ENCODE measurements at places on chromosomes 12 and 14.
A peak's percentile ranks its signal among the peaks of the same experiment; 100 is the strongest.

DNA sequence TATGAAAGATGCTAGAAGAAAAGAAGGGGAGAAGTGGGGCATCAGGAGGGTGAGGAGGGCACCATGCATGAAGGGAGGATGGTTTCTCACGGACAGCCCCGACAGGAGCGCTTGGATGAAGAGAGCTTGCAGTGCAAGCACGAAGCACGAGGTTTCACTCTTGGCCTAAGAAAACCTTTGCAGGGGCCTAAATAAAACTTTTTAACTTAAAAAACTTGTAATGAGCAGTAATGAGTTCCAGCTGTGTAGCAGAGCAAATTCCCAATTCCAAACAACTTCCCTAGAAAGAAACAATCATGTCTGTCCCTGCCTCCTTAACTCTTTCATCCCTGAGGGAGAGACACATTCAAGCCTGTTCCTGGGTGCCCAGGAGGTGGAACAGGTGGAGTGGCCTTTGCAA, 119.5 kb downstream of the PAH start:
- DNase-seq, result no peak

DNA sequence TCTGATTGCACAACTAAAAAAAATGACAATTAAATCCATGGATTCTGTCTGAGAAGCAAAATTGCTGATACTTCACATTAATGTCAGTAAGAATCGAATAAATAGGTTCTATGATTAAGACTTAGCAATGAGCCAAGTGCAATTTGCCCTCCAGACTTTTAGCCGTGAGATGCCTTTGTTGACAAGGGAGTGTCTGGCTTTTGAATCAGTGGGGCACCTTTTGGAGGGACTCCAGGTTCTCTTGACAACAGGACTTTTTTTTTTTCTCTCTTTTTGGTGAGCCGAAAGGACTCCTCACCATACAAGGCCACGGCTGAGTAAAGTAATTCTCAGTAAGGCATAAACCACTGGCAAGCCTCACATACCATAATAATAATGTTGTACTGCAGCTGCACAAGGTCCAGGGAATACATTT, 4.7 kb upstream of the MDM1 start:
- no peak for DNase-seq

GRCh38 chr12:69570545-69571399, 14.5 kb upstream of the CCT2 start:
- peak; percentile 37 for DNase-seq

GRCh38 chr12:105296116-105297089, 34.1 kb upstream of the C12orf75 start:
- DNase-seq, result no peak

DNA sequence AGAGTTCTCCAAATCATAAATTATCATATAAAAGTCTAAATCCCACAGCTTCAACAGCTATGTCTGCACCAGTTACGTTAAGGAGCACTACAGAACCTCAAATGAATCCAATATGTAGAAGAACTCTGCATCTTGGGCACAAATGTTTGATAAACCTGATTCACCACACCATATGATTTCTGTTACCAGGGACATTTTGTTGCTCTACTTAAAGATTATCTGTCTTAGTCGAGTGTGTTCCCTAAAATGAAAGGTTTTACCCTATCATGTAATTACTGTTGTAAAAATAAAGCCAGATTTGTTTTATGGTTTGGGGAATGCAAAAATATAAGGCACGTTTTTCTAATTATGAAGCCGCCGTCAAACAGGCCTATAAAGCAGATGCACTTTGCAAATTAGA, 363.1 kb downstream of the EGLN3 start:
- DNase-seq, result no peak

- no peak for DNase-seq
Measured at GRCh38 chr12:130714091-130714590, 2.0 kb downstream of the RIMBP2 start.

- no peak for DNase-seq
Measured at GRCh38 chr12:85821206-85821605, 15.0 kb downstream of the RASSF9 start.

DNA sequence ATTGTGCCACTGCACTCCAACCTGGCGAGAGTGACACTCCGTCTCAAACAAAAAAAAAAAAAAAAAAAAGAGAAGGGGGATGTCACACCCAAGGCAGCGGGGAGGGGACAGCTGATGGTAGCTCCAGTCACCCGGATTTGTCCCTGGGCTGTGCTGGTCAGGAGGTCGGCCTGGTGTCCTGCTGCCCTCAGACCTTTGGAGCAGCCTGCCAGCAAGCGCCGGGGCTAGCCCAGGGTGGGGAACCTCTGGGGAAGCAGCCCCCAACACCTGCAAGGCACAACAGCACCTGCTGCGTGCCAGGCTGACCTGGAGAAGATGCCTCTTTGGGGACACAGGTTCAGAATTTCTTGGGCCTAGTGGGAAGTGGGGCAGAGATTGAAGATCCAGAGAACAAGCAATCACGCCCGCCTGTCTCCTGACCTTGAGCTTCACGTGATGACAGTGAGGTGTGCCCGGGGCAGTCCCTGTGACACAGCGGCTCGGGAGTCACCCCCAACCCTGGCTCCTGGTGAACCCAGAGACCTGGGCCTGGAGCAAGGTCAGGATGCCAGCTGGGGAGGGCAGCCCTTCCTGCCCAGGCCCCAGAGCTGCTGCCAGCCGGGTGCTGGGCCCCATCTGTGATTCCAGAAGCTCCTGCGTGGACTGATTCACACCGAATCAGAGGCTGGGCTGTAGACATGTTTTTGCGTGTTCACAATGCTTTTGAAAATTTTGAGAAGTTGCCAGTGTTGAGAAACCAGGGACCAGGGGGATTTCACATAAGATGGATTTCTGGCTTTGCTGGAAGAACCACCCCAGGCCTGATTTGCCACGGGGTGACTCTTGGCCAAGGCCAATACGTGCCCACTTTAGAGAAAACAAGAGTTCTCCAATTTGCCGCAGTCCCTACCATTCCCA, 66.4 kb downstream of the RFLNA start:
- no peak for DNase-seq

GRCh38 chr14:31106768-31107167, 80.6 kb upstream of the STRN3 start:
- DNase-seq, result no peak

GRCh38 chr14:98949051-98949450, 322.9 kb downstream of the BCL11B start:
- DNase-seq, result no peak

- DNase-seq, result no peak
Measured at GRCh38 chr12:89370850-89371249, 18.5 kb upstream of the DUSP6 start.

DNA sequence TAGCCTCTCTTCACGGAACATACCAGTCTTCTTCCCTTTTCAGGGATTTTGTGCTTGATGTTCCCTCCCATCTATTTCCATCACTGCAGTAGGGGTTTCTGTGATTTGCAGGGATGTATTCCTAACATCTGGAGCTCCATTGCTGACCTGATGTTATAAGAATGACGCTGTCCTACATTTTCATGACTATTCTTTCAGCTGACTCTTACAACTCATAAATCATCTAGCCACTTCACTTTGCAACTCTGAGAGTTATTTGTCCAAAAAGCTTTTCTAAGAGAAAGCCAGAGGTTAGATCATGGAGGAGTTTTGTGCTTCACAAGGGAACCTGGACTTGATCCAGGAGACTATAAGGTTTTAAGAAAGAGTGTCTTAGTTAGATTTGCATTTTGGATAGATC, 116.6 kb upstream of the FAR2 start:
- DNase-seq, result no peak

- no peak for DNase-seq
Measured at GRCh38 chr14:76925097-76925441, 98.9 kb downstream of the LRRC74A start.

DNA sequence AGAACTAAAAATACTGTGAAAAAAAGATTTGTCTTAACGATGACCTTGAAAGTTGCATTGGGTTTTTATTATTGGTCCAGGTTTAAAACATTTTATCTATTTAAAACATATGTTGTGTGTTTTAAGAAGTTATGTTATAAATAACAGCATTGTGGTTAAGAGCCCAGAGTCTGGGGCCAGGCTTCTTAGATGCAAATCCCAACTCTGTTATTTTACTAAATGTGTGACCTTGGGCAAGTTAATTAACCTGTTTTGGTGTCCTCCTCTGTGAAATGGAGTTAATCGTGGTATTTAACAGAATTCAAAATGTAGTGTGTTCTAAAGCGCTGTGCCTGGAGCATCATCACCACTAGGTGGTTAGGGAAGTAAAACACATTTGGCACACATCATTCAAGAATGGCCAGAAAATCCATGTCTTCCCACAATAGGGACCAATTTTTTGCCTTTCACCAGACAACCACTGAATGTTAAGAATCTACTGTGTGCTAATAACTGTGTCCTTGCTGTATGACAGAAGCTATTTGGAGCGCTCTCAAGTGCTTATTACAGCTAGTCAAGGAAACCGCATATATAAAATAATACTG, 133.3 kb downstream of the MON2 start:
- no peak for DNase-seq

DNA sequence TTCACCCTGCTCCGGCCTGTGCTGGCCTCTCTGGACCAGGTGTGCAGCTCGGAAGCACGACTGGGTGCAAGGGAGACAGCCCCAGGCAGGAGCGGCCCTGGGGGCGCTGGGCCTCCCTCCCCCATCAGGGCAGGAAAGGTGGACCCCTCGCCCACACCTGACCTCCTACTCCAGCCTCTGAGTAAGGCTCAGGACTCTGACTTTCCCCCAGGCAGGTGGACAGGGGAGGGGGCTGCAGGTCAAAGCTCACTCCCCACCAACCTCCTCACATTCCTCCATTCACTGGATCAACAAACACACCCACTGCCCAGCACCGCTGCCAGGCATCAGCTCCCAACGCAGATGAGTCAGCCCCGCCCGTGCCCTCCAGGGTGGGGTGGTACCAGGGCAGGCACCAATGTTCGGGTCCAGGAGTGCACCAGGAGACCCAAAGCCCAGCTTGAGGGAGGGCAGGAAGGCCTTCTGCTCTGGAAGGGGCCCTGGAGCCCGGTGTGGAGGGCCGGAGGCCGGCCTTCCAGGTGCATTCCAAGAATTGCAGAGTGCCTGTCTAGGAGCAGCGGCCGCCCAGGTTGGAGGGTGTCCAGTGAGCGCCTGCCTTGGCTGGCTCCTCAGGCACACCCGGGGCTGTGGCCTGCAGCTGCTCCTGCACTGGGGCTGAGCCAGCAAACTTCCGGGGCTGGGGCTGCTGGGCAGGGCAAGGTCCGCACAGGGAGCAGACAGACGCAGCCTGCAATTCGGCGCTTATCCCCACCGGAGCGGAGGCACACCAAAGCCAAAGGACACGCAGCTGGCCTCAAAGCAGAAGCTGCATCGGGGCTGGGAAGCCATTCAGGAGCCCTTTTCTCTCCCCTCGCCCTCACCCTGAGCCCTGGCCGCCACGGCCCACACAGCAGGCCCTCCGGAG, 1.6 kb upstream of the INF2 start:
- DNase-seq, result peak; percentile 82

DNA sequence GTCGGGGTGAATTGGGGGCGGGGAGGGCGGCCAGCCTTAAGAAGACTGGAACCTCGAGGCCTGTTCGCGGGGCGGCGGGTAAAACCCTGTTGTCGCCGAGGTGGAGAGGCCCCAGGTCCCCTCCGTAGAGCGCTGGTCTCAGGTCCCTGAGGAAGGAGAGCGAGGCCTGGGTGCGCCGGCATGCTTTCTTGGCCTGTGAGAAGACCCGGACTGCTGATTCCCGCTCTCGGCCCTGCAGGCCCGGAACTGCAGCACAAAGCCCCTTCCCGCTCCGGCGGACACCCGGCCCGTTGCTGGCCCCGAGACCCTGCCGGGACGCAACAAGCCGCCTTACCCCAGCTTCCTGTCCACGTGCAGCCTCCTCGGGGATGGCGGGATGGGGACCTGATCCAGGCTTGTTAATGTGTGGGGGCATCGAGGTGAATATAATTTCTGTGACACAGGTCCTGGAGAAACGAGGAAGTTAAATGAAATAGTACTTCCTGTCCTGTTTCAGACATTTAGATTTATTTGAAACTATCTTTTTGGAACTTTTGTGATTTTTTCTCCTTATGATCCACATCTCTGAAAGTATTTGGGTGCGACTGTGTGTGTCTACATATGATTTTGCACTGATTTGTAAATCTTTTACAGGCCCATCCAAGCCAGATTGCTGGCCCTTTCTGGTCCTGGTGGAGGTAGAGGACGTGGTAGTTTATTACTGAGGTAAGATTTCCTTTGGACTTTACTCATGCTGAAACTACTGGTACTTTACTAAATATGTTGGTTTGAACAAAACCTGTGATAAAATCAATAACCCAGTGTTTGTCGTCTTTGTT, 600 bp downstream of the PNN start:
- DNase-seq, result no peak

- DNase-seq, result peak; percentile 26
Measured at GRCh38 chr12:48542300-48542928, 17.0 kb downstream of the OR8S1 start.

DNA sequence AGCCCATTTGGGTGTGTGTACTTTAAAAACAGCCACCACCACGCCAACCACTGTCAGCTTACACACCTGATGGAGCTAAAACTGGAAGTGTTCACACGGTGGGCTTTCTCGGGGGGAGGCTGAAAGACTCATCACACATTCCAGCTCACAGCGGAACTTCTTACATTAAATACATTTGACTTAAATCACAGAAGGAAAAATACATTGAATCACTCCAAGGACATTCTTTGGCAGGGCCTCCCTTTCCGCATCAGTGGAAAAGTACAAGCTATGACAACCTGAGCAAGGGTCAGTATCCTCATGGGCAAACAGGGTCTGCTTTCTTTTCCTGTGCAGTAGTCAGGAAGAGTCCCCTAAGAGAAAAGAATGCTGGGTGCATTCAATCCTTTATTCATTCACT, 31.0 kb upstream of the TC2N start:
- no peak for DNase-seq

DNA sequence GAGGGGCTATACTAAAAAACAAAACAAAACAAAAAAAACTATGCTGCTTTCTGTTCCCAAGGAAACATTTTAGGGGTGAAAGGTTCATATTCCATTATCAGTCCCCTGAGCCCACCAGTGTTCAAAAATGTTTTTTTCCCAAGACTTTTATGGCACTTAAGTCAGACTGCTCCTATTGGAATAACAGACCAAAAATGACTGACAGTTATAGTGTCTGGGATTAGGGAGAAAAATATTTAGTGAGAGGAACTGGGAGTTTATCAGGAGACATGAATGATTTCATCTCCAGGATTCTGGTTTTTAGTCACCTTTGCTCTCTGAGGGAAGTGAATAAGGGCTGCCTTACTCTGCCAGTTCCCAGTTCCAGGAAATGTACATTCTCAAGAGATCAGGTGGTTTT, 68.0 kb downstream of the PDE3A start:
- DNase-seq, result no peak

- DNase-seq, result no peak
Measured at GRCh38 chr14:90154110-90154509, 92.3 kb downstream of the KCNK13 start.

- DNase-seq, result no peak
Measured at GRCh38 chr12:109967383-109968031, 28.7 kb downstream of the GIT2 start.

DNA sequence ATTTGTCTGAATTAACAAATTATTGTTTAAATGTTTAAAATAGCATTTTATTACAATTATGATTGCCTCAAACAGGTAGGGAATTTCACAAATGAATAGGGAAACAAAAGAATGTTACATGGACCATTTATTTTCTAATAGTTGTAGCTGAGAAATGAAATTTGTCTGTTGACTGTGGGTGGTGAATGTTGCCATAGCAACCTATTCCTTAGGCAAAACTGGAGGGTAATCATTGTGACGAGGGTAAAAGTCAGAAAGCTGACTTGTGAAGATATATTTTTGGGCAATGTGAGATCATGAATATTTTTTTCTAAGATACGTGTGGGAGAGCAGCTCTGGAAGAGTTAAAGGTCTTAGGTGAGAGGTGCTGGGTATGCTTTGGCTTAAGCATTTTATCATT, 24.2 kb upstream of the CLEC14A start:
- no peak for DNase-seq

Data from left cardiac atrium (tissue), 4 donors.